ENCODE measurements at places on chromosomes 6 and 20.

DNA sequence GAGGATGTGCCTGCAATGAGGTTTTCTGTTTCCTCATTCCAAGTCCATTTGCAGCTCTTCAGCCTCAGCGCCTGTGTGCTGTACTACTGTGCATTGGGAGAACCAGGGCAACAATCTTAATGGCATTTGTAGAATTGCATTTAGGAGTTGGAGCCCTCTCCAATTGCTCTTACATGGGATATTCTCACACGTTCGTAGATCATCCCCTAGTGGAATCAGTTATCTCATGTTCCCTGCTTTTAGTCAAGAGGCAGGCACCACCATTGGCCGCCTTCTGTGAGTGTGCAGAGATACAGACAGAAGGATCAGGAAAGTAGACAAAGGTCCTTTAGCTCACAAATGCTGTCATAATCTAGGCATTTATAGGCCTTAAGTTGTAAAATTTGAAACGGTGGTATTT is 84.2 kb upstream of the RGS17 start:
- DNase-seq = no peak

DNA sequence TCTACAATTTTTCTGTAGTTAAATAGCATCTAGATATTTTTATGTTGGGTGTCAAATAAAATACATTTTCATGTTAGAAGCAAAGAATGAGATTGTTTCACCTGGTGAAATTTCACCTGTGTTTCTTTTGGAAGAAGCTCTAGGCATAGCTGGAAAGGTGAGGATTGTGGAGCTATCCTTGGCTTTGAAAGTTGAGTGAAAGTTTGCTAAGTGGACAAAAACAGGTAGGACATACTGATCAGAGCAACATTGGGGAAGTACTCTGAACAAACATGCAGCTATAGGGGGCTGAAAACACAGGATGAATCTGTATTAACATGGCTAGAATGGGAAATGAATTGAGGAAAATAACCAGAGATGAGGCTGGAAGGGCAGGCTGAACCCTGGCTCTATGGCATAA is 18.8 kb downstream of the CLVS2 start:
- no peak for DNase-seq

GRCh38 chr6:112983713-112984261 is 636.7 kb downstream of the RFPL4B start:
- no peak for DNase-seq

- no peak for DNase-seq
These were observed 792 bp downstream of the RSPH3 start for GRCh38 chr6:158999154-158999665.

GRCh38 chr6:166939894-166940293 is 16.5 kb downstream of the RNASET2 start:
- DNase-seq = no peak

- no peak for DNase-seq
These were observed 136.7 kb downstream of the MMUT start for GRCh38 chr6:49326347-49326746.

DNA sequence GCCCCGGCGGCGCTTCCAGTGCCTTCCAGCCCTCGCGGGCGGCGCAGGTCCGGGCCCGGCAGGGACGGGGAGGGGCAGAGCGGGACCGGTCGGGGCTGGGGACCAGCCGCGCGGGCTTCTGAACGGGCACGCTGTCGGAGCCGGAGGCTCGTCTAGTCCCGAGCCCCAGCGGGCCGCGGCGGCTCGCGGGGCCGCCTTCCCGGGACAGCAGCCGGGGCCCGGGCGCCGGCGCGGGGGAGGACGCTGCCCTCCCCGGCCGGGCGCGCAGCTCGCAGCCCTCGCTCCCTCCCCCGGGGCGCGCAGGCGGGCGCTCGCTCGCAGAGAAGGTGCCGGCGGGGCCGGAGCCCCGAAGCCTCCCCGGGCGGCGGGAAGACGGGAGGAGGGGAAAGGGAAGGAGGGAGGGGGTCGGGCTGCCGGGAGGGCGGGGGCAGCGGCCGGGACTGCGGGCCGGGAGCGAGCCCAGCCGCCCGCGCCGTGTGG is 696 bp upstream of the SIRPA start:
- no peak for DNase-seq

- DNase-seq = no peak
These were observed 32.0 kb upstream of the AGPAT4 start for GRCh38 chr6:161305860-161306259.

DNA sequence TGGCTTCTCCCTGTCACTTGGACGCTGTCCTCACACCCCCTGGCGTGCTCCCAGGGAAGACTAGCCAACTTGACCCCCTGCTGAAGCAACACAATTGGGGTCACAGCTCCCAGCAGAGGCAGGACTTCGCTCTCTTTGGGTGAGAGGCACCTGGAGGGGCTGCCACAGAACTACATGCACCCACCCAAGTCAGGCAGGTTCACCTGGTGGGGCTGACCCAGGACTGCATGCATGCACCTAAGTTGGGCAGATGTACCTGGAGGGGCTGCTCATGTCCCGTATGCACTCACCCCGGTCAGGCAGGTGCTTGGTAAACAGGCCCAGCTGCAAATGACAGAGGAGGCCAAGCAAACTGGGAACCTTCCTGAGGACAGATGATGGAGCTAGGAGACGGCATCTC is 154.3 kb upstream of the RPS6KA2 start:
- no peak for DNase-seq

DNA sequence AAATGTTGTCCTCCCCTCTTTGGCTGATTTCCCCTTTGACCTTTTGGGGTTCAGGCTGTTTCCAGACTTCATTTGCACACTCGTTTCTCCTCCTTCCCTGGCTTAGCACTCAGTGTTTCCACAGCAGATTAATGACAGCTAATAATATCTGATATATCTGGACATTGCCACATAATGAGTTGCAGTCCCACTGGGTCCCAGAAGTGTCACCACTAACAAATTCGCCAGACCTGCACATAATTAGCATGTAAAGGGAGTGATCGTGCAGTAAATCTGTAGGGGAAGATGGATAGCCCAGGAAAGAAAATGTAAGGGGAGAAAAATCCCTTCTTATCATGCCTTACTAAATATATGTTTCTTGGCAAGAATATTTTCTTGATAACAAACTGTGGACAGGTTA is 922.1 kb downstream of the TFAP2A start:
- no peak for DNase-seq

DNA sequence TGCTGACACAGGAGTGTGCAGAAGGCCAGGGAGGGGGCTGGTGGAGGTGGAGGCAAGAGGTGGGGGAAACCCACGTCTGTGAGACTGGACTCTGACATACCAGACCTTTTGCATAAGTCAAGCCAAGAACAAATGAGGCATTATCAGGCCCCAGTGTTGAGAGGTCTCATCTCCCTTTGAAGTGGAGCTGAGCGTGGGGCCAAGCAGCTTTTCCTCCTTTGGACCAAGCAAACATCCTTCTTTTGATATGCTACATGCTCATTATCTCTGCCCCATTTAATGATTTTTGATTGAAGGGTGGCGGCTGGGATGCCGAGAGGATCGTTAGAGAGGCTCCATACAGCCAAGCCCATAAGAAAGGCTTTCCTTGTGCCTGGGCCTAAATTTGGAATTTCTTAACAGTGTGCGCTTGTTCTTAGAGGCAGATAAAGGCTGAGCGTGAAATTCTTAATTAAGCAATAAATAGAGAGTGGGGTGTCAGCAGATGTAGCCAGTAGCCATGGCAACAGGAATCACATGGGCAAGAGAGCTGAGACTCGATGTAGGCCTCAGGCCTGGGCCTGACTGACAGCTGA is 244.5 kb downstream of the PKHD1 start:
- no peak for DNase-seq

GRCh38 chr6:86152546-86152945 is 509.9 kb upstream of the SYNCRIP start:
- DNase-seq = no peak

DNA sequence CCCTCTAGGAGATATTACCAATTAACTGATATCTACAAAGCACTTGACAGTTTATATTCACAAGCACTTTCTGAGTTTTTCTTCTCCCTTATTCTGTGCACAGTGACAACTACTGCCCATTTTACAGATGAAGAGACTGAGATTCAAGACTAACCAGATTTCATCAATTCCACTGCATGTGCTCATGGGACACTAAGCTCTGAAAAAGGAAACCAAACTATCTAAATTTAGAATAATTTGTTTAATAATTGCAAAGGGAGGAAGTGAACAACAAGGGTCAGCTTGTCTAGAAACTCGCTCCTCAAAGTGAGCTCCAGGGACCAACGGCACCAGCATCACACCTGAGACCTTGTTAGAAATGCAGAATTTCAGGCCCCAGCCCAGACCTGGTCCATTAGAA is 50.8 kb upstream of the MYLIP start:
- DNase-seq = no peak

GRCh38 chr6:37125774-37126492 is 44.0 kb upstream of the PIM1 start:
- no peak for DNase-seq

GRCh38 chr6:15255481-15255880 is 9.6 kb downstream of the JARID2 start:
- no peak for DNase-seq

- DNase-seq = no peak
These were observed 76.4 kb downstream of the CDC5L start for GRCh38 chr6:44463728-44464450.

DNA sequence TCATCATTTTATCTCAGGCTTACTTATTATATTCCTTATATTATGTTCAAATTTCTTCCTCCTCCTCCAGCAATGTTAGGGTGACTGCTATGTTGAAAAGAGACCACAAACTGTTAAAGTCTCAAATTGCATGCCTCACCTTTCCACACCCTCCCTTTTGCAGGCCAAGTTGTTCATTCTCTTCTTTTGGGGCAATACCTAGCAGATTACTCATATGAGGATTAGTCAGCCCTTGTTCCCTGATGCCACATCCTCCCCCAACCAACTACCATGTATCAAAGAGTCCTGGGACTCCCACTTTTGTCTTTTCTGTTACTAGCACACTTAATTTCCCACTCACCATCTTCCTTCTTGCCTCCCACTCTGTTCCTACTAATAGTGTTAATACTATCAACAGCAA is 434.7 kb downstream of the BCKDHB start:
- DNase-seq = no peak

DNA sequence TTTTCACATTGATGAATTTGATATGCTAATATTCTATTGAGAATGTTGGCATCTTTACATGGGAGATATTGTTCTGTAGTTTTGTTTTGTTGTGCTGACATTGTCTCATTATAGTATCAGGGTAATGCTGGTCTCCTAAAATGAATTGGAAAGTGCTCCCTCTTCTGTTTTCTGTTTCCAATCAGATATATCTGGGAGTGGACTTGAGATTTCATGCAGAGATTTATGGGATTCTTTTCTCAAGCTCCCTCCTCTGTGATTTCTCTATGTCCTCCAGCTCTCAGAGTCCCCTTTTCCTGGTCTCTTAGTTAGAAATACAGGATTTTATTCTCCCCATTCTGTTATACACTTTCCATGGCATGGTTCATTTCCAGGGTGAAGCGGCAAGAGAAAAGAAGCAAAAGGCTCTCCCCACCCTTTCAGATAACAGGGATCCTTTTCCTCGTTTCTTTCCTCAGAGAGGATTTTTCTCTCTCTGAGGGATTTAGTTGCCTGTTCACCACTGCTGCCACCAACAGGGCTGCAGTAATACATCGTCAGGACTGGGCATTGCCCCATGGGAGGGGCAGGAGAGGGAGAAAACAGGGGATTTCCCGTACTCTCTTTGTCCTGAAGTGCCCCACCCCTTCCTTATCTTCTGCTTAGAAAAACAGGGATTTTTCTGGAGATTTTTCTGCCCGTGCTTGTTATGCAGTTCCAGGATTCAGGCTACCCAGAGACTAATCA is 59.3 kb upstream of the STMND1 start:
- DNase-seq = no peak

GRCh38 chr6:20802596-20802995 is 268.3 kb downstream of the CDKAL1 start:
- DNase-seq = no peak

DNA sequence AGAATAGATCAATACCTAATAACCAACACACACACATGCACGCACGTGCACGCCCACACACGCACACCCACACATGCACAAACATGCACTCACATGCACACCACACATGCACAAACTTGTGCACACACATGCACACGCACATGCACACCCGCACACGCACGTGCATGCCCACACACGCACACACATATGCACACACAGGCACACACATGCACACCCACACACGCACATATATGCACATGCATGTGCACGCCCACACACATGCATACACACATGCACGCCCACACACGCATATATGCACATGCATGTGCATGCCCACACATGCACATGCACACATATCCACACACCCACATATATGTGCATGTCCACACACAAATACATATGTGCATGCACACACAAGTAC is 26.2 kb upstream of the CHRNA4 start:
- DNase-seq = no peak

- DNase-seq = no peak
These were observed 353.1 kb downstream of the LAMA2 start for GRCh38 chr6:129236001-129236517.

DNA sequence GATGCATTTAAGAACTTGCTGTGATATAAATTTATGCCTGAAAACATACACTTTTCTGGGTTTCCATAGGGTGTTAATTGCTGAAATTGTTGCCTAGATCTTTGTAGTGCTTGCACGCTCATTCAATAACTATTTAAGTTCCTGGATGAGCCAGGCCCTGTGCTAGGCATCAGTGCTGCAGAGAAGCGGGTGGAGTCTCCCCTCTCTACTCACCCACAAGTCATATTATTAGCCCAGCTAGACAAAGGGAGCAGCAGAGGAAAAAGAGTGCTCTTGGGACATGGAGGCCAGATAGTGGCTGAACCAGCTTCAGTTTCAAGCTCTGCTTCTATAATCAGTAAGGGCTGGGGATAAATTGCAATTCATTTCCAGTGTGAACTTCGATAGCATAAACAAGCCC is 329.1 kb downstream of the TFAP2B start:
- no peak for DNase-seq

GRCh38 chr6:100850174-100850573 is 31.0 kb downstream of the ASCC3 start:
- no peak for DNase-seq

- DNase-seq = no peak
These were observed 25.3 kb downstream of the MBOAT1 start for GRCh38 chr6:20186981-20187380.

- no peak for DNase-seq
These were observed 10.8 kb downstream of the CTSZ start for GRCh38 chr20:58996226-58996611.

DNA sequence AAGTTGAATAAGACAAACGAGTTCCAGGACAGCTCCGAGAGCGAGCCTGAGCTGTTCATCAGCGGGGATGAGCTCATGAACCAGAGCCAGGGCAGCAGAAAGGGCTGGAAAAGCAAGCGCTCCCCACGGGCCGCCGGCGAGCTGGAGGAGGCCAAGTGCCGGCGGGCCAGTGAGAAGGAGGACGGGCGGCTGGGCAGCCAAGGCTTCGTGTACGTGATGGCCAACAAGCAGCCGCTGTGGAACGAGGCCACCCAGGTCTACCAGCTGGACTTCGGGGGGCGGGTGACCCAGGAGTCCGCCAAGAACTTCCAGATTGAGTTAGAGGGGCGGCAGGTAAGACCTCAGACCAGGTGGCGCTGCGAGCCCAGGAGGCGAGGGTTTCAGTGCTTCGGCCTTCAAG is 56.0 kb upstream of the TMEM181 start:
- no peak for DNase-seq
